ENCODE measurements at places on chromosomes 11 and 22. TPM values are rescaled to one million over a fixed set of nuclear protein-coding genes. Genes with fewer than 3 reads are reported as not detected.

DNA sequence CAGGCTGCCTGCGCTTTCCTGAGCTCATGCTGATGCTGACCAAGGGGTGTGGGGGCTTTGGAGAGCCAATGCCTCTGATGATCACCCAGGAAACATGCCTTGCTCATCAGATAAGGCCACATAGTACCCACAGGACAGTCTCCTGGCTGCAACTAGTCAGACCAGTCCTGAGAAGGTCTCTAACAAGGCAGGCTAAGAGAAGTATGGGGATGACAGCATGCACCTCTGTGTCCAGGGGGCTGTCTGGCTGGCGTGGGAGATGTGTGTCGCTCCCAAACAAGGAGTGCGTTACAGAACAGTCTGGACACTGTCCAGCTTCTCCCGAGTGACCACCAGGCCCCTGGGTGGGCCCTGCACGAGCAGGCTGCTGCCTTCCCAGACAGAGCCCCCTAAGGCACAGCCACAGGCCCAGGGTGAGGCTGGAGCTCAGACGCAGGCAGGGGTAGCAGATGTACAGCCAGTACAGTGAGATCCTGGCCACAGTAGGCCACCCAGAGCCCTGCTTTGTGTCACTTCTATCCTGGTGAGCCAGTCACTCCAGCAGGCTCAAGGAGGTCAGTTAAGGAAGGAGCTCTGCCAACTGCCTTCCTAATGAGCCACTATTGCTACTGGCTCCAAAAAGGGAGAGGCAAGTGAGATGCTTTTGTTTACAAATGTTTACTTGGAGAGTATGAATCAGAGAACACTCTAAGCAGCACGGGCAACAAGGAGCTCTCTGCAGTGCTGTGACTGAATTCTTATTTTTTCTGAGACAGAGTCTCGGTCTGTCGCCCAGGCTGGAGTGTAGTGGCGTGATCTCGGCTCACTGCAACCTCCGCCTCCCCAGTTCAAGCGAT, 66.0 kb upstream of the CLTCL1 start:
- H3K4me1 ChIP-seq, result no peaks in the 10 kb centered on the region
- DNase-seq, result no peak
- no peak overlapping the region for H3K4me3 ChIP-seq
- H3K27me3 ChIP-seq, result no peaks in the 10 kb centered on the region
- no peak overlapping the region for H3K27ac ChIP-seq
- no peaks in the 10 kb centered on the region for H3K36me3 ChIP-seq

- peaks cover 36% of the 10 kb centered on the region for H3K27me3 ChIP-seq
- peaks cover 3% of the 10 kb centered on the region for H3K4me1 ChIP-seq
- no peak overlapping the region for H3K4me3 ChIP-seq
- H3K27ac ChIP-seq, result no peak overlapping the region
- no peaks in the 10 kb centered on the region for H3K36me3 ChIP-seq
Observed at GRCh38 chr11:119342362-119343130, 1.9 kb upstream of the C1QTNF5 start.

- DNase-seq, result no peak
- no peak overlapping the region for H3K4me3 ChIP-seq
- no peaks in the 10 kb centered on the region for H3K27me3 ChIP-seq
- H3K4me1 ChIP-seq, result no peaks in the 10 kb centered on the region
- H3K27ac ChIP-seq, result no peak overlapping the region
Observed at GRCh38 chr11:110123003-110123402, 29.8 kb downstream of the ZC3H12C start.

GRCh38 chr11:11841116-11841722, 553 bp upstream of the USP47 start:
- DNase-seq, result no peak
- H3K27ac ChIP-seq, result peak overlapping the region; percentile 76
- H3K4me3 ChIP-seq, result peak overlapping the region; percentile 93
- H3K4me1 ChIP-seq, result peaks cover 33% of the 10 kb centered on the region

DNA sequence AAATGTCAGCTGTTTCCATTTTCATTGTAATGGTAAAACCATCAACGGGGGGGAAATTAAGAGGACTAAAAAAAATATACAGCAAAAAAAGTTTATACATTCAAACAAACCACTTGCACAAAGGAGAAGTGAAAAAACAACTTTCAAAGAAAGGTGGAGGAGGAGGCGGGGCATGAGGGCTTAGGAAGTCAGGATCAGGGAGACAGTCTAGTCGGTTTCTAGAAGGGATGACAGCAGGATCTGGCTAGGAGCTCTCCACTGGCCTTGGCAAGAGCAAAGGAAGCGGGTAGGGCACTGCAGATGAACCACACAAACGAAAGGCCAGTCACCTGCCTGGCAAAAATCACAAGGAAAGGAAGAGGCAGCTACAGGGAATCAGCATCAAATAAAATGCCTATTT, 31.0 kb downstream of the NAP1L4 start:
- no peaks in the 10 kb centered on the region for H3K27me3 ChIP-seq
- DNase-seq, result no peak
- H3K36me3 ChIP-seq, result no peaks in the 10 kb centered on the region

The TMPRSS4 gene
- 18.7 TPM for total RNA-seq

GRCh38 chr22:30717331-30717921, 22.8 kb downstream of the OSBP2 start:
- H3K4me1 ChIP-seq, result peaks cover 15% of the 10 kb centered on the region
- H3K27ac ChIP-seq, result peak overlapping the region; percentile 6
- H3K27me3 ChIP-seq, result no peaks in the 10 kb centered on the region
- peak; percentile 4 for DNase-seq
- H3K36me3 ChIP-seq, result no peaks in the 10 kb centered on the region
- H3K4me3 ChIP-seq, result no peak overlapping the region

The PGM2L1 gene
- 7.8 TPM for total RNA-seq

DNA sequence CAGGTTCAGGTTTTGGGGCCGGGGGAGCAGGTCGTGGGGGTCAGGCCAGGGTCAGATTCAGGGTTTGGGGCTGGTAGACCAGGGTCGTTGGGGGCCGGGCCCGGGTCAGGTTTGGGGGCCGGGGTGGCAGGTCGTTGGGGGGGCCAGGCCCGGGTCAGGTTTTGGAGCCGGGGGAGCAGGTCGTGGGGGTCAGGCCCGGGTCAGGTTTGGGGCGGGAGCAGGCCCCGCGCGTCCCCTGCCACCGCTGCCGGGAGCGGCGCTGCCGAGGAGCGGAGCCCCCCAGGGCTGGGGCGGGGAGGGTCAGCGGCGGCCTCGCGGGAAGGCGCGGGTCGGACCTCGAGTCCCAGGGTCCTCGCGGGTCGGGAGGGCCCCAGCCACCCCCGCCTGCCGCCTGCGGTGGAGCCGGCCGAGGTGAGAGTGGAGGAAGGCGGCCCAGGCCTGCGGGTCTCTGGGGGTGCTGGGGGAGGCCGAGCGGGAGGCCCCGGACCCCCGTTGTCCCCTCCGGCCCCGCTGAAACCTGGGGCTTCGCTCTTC, 535 bp downstream of the TRABD start:
- 0 out of 2 replicates have a peak, but pooled peaks cover 9% of the 10 kb centered on the region for H3K36me3 ChIP-seq
- H3K4me3 ChIP-seq, result peak overlapping the region; percentile 75
- H3K27ac ChIP-seq, result no peak overlapping the region

The ARHGEF17 gene
- total RNA-seq, result 62.1 TPM

DNA sequence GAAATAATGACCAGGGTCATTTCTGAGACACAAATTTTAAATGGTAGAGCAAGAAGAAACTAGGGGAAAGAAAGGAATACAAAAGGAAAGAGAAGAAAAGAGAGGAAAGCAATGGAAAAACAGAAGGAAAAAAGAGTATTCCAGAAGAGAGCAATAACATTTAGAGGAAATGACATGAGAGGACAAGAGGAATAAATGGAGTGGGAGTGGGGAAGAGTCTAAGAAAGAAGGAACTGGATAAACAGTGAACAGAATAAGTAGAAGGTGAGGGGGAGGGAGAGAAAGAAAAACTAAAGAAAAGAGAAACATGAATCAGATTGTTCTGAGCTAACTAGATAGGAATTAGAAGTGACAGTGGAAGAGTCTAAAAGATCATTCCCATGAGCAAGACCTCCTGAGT, 28.4 kb downstream of the PRDM10 start:
- no peaks in the 10 kb centered on the region for H3K27me3 ChIP-seq
- no peaks in the 10 kb centered on the region for H3K4me1 ChIP-seq
- H3K4me3 ChIP-seq, result no peak overlapping the region
- no peak overlapping the region for H3K27ac ChIP-seq
- no peaks in the 10 kb centered on the region for H3K36me3 ChIP-seq

The NNMT gene
- total RNA-seq, result not detected

- H3K4me1 ChIP-seq, result no peaks in the 10 kb centered on the region
- H3K27me3 ChIP-seq, result peaks cover 29% of the 10 kb centered on the region
- no peak overlapping the region for H3K27ac ChIP-seq
- no peak for DNase-seq
- H3K4me3 ChIP-seq, result no peak overlapping the region
- no peaks in the 10 kb centered on the region for H3K36me3 ChIP-seq
Observed at GRCh38 chr11:128680906-128681305, 13.0 kb upstream of the FLI1 start.

DNA sequence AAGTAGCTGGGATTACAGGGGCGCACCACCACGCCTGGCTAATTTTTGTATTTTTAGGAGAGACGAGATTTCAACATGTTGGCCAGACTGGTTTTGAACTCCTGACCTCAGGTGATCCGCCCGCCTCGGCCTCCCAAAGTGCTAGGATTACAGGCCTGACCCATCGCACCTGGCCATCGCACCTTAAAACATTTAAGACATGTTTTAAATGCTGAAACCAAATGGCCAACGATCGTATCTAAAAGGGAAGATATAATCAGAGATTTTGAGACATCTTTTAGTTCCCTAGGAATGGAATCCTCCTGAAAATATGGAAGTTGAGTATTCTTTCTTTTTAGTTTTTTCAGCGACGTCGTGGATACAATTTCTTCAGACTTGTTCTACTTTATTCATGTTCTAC, 21.8 kb upstream of the APOBEC3A start:
- H3K27ac ChIP-seq, result no peak overlapping the region
- no peaks in the 10 kb centered on the region for H3K27me3 ChIP-seq
- peaks cover 34% of the 10 kb centered on the region for H3K4me1 ChIP-seq
- no peak overlapping the region for H3K4me3 ChIP-seq
- no peak for DNase-seq

The FOSL1 gene
- total RNA-seq, result 69.9 TPM

The OTUB1 gene
- 119 TPM for total RNA-seq

DNA sequence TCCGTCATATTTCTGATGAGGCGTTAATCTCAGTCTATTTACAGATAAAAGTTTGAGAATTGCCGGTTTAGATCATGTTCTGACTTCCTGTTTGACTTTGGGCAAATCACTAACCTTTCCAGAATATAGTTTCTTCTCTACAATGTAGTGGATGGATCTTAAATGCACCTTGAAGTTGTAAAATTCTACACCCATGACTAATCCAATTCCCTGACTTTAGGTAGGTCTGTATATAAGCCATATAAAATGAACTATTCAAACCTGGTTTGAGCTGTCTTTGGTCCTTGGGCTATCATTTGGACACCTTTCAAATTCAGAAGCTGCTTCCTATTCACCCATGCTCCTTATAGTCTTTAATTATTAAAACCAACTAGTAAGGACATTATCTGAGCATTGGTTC, 52.2 kb upstream of the BLID start:
- H3K27me3 ChIP-seq, result no peaks in the 10 kb centered on the region
- peak overlapping the region; percentile 71 for H3K27ac ChIP-seq
- H3K4me3 ChIP-seq, result 0 out of 2 replicates have a peak overlapping the region, but pooled peaks have one; percentile 1

Data from PC-9 (cell line).